Caco-2 (cell line): ENCODE measurements at places on chromosomes 1 and 21. TPM values are rescaled to one million over a fixed set of nuclear protein-coding genes. Genes with fewer than 3 reads are reported as not detected.

- DNase-seq, result no peak
- H3K4me3 ChIP-seq, result no peak overlapping the region
- H3K36me3 ChIP-seq, result no peaks in the 10 kb centered on the region
- H3K27ac ChIP-seq, result no peak overlapping the region
- no peaks in the 10 kb centered on the region for H3K27me3 ChIP-seq
Measured at GRCh38 chr1:195738966-195739650, 869.1 kb downstream of the KCNT2 start.

DNA sequence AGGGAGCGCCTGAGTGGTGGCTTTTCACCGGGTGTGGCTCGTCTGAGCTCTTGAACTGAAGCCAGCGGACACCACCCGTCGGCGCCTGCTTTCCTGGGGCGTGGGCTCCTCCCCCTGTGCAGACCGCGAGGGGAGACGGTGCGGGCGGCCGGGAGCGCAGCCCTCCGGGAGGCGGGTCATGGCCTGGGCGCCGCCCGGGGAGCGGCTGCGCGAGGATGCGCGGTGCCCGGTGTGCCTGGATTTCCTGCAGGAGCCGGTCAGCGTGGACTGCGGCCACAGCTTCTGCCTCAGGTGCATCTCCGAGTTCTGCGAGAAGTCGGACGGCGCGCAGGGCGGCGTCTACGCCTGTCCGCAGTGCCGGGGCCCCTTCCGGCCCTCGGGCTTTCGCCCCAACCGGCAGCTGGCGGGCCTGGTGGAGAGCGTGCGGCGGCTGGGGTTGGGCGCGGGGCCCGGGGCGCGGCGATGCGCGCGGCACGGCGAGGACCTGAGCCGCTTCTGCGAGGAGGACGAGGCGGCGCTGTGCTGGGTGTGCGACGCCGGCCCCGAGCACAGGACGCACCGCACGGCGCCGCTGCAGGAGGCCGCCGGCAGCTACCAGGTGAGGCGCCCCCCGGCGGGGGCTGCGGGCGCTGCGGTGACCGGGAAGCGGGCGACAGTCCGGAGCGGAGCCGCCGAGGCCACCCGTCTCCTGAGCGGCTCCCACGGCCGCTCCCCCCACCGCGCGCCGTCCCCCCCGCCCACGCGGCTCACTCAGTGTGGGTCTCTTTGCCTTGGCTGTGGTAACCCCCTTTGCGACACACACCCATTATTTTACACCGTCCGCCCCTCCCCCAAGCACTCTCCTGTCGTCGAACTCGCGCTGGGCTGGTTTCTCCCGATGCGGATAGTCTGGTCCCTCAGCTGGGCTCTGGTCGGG, at the start of gene TRIM58:
TRIM58 (plus strand) TSS at position 119 of the 916 bp plus-strand sequence; CDS start at position 179, 60 bp downstream.
- no peaks in the 10 kb centered on the region for H3K27me3 ChIP-seq
- no peak within 1 kb of the TSS for H3K27ac ChIP-seq
- H3K36me3 ChIP-seq, result no peaks in the 10 kb centered on the region
- DNase-seq, result peak; percentile 40
- no peaks in the 10 kb centered on the region for H3K4me1 ChIP-seq

Gene GPR161
- total RNA-seq, result 38.2 and 42.7 TPM in 2 replicates

GRCh38 chr1:176049582-176049981, 157.5 kb downstream of the COP1 start:
- no peak for DNase-seq
- no peak overlapping the region for H3K4me3 ChIP-seq
- H3K27me3 ChIP-seq, result no peaks in the 10 kb centered on the region
- no peak overlapping the region for H3K27ac ChIP-seq
- H3K4me1 ChIP-seq, result no peaks in the 10 kb centered on the region; the same call in 1 of the 2 replicates

Gene OVAAL
- not detected in 2 replicates for total RNA-seq

- no peak overlapping the region for H3K4me3 ChIP-seq
- H3K27me3 ChIP-seq, result no peaks in the 10 kb centered on the region
- peaks cover 4% of the 10 kb centered on the region; the same call in 1 of the 2 replicates for H3K4me1 ChIP-seq
- H3K36me3 ChIP-seq, result no peaks in the 10 kb centered on the region
- DNase-seq, result no peak
Measured at GRCh38 chr21:16194788-16195537, 465.2 kb downstream of the USP25 start.

- DNase-seq, result no peak
- no peaks in the 10 kb centered on the region for H3K36me3 ChIP-seq
- no peak overlapping the region for H3K4me3 ChIP-seq
- no peak overlapping the region for H3K27ac ChIP-seq
Measured at GRCh38 chr1:107572674-107573211, 392.2 kb downstream of the VAV3 start.

GRCh38 chr1:7745783-7746182, 25.3 kb upstream of the VAMP3 start:
- H3K27ac ChIP-seq, result no peak overlapping the region
- no peaks in the 10 kb centered on the region for H3K27me3 ChIP-seq
- DNase-seq, result no peak
- H3K4me3 ChIP-seq, result no peak overlapping the region
- no peaks in the 10 kb centered on the region for H3K36me3 ChIP-seq
- H3K4me1 ChIP-seq, result no peaks in the 10 kb centered on the region

GRCh38 chr1:57017717-57018116, 51.9 kb upstream of the C8B start:
- H3K4me1 ChIP-seq, result no peaks in the 10 kb centered on the region
- H3K27ac ChIP-seq, result no peak overlapping the region
- peak; percentile 6 for DNase-seq

Gene SLC30A2
- 1.1 and 3.0 TPM in 2 replicates for total RNA-seq

DNA sequence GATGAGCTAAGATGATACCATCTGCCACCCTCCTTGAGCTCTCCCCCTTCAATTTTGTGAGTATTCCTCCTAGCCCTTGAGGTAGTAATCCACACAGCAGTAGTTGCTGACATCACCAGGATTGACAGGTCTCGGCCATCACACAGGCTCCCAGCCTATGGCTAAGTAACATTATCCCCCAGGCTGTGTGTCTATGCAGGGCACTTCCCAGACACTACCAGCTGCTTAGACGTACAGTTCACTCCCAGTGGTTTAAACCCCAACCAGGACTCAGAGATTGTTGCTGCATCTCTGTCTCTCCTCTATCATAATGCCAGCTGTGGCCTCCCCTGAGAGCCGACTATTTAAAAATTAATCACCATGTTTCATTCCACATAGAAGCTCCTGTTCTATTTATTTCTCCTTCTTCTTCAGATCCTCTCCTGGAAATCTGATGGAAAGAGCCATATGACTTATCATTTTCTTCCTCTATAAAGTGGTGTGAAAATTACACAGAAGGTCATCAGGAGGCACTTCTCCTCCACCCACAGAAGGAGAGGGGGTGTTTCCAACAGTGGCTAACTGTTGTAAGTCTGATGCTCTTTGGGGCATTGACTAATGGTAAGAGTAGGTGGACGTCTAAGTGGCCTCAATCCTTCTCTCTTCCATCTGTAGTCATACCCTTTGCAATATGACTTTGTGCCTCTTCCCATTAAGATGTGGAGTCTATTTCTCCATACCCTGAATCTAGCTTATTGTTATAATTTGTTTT, 396.3 kb downstream of the SETD4 start:
- no peaks in the 10 kb centered on the region for H3K27me3 ChIP-seq
- H3K4me3 ChIP-seq, result no peak overlapping the region
- no peak overlapping the region for H3K27ac ChIP-seq
- H3K36me3 ChIP-seq, result no peaks in the 10 kb centered on the region
